ENCODE measurements at places on chromosomes 16 and 17. TPM values are rescaled to one million over a fixed set of nuclear protein-coding genes. Genes with fewer than 3 reads are reported as not detected.

The TBC1D3L gene
- total RNA-seq, result 12.4 TPM

The TMEM238L gene
- not detected for total RNA-seq

The CFAP97D1 gene
- total RNA-seq, result not detected

The NF1 gene
- total RNA-seq, result 14.9 TPM

DNA sequence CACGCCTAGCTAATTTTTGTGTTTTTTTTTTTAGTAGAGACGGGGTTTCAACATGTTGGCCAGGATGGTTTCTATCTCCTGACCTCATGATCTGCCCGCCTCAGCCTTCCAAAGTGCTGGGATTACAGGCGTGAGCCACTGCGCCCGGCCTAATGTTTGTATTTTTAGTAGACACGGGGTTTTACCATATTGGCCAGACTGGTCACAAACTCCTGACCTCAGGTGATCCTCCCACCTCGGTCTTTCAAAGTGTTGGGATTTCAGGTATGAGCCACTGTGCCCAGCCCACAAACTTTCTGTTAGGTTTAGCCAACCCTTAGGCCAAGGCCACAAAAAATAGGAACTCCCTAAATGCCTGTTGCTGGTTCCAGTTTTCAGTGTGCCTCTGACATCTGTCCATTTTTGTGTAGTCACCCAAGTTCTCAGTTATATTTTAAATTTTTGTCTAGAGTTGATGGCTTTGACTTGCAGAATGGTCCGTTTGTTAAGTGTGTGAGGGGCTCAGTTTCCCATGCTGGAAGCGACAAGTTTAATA, 12.7 kb downstream of the CCL16 start:
- DNase-seq, result no peak

- no peak for DNase-seq
Observed at GRCh38 chr16:73285436-73286201, 237.7 kb upstream of the ZFHX3 start.

GRCh38 chr17:4884489-4884888, 14.8 kb upstream of the C17orf107 start:
- DNase-seq, result no peak

All from CD8-positive, alpha-beta T cell (primary cell).